D341Med (cell line): ENCODE measurements at places on chromosomes 5 and 9.

DNA sequence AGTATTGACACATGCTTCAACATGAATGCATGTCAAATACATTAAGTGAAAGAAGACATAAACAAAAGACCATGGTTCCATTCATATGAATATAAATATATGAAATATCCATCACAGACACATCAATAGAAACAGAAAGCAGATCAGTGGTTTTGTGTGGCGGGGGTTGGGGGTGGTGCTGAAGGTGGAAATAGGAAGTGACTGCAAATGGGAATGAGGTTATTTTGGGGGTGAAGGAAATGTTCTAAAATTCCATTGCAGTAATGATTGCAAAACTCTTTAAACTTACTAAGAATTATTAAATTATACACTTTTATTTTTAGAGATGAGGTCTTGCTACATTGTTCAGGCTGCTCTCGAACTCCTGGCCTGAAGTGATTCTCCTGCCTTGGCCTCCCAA lies 28.7 kb downstream of the TAF1L start:
- DNase-seq, result no peak

GRCh38 chr9:124521142-124521541 lies 13.9 kb upstream of the NR5A1 start:
- DNase-seq, result no peak

- DNase-seq, result no peak
Measured at GRCh38 chr5:6359555-6360322, 18.6 kb downstream of the MED10 start.

DNA sequence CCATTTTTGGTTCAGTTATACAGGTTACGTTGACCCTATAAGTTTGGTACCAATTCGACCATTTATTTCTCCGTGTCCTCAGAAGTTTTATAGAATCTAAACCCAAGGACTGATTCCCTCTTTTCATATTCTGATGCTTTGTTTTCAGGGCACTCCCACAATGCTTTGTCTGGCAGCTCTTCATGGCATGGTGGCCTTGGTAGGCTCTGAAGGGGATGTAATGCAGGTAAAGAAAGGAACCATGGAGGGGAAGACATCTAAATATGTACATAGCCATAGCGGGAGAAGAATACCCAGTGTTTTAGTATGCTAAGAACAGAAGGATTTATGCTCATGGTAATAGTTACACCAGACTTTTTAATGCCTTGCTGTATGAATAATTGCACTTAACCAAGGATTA lies 82.7 kb downstream of the HACD4 start:
- no peak for DNase-seq

GRCh38 chr5:32767948-32768467 lies 56.9 kb downstream of the NPR3 start:
- no peak for DNase-seq

DNA sequence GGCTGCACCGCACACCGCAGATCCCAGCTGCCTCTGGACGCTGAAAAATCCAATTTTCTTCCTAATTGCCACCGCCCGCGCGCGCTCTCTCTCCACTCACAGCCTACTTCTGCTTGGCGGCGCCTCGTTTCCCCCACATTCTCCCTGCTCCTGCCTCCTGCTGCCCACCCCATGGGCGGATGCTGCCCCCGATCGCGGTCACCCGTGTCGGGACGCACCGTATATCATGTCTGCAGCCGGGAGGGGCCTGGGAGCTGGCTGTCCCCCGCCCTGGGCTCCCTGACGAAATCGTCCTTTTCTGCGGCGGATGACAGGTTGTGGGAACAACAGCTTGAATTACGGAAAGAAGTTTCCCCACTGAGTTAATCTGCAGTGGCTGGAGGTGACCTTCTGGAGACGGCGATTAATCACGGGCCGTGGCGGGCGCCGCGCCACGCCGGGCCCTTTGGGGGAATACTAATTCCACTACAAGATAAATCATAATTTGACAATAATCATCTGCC lies 36.3 kb upstream of the PSD2 start:
- DNase-seq, result no peak
